ENCODE measurements at places on chromosomes 1 and 21.

DNA sequence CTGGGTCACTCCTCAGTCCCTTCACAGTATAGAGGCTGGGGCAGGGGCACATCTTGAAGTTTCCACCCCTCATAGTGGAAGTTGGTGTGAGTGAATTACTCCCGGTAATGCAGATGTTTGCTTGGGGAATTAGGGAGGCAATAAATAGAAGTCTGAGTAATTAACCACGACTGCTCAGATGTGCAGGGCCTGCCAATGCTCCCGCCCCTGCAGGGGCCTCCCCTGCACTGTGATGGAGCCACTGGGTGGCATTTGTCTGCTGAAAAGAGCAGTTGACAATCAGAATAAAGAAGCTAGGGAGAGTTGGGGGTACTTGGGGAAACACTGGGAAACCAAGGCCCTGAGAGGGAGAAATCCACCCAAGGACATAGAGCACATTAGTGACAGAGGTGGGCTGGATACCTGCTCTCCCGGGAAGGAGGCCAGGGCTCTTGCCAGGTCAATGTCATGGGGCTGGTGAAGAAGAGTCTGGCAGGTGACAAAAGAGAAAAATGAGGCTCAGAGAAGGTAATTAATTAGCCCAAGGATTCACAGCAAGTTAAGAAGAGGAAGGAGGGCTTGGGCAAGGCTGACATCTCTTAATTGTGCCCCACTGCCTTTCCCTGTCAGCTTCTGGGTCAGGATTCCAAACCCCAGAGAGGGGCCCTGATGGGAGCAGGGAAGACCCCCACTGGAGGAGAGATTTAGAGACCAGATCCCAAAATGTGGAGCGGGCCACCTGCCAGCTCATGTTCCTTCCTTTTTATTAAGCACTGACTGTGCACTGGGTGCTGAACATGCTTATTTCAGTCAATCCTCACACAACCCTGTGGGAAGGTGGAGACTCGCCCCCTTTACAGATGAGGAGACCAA lies 436.2 kb downstream of the MATN1 start:
- DNase-seq: no peak

DNA sequence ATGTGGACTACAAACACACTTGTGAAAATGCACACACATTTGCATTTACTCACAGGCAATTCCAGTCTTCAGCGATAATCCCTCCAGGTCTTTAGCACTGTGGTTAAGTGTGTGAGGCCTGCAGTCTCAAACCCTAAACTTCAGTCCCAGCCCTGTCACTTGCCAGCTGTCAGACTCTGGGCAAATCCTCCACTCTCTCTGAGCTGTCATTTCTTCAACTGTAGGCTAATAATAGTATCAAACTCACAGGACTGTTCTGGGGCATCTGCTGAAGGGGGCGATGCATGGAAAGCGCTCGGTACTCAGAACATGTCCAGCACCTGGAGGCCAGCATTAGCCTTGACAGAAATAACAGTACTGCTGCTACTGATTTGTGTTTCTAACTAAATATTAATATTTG lies 48.2 kb downstream of the NEK2 start:
- DNase-seq: no peak

DNA sequence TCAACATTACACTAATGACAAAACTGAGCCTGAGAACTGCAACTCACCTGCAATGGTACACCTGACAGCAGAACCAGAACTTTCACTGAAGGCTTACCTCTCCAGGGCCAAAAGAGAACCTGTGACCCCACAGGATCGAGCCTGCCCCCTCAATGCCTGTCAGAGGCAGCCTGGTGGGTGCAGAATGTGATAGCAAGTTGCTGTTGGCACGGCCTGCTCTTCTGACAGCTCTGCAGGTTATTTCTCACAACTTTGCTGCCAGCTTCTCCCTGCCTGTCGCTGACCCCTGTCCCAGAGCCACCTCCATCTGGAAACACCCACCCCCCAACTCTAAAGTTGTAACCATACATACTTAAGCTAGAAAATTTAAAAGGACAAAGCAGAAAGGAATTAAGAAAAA lies 35.2 kb downstream of the HIVEP3 start:
- no peak for DNase-seq

DNA sequence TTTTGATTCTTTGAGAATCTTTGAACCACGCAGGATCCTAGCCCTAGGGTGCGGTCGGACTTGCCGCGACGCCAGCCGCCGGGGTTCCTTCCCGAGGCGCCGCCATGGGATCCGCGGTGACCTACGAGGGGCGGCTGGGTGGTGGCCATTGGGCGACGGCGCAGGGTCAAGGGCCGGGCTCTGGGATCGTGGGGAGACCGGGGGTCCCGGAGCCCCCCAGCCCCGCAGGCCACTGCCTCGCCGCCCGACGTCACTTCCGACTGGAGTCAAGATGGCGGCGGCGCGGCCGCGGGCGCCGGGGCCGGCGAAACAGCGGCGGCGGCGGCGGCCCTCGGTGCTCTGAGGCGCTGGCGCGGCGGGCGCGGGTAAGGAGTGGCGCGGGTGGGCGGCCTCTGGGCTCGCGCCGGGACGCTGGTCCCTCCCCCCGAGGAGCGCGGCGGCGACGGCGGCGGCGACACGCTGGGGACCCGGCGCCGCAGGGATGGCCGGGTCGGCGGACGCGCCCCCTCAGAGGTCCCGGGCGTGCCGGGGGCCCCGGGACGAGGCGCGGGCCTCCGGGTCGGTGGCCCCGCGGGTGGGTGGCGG lies at the start of gene PRDM2:
PRDM2 (plus strand) TSS at position 253 of the 585 bp plus-strand sequence. CDS start 15,418 bp downstream, outside the sequence.
- peak; percentile 63 for DNase-seq

DNA sequence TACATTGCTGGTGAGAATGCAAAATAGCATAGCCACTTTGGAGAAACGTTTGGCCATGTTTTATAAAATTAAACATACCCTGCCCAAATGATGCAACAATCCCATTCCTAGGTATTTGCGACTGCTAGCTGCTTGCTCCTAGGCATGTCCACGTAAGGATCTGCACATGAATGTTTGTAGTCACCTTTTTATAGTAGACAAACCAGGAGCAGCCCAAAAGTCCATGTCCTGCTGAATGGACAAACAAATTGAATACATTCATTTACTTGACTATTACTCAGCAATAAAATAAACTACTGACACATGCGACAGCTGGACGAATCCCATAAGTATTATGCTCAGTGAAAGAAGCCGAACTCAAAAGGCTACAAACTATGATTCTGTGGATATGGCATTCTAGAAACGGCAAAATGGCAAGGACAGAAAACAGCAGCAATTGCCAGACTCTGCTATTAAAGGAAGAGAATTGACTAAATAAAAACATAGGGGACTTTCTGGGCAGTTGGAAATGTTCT lies 161.9 kb upstream of the GALNT2 start:
- DNase-seq: no peak

- no peak for DNase-seq
Observed at GRCh38 chr1:171207377-171207776, 22.3 kb downstream of the FMO2 start.

GRCh38 chr1:149884433-149885338 lies 14.7 kb upstream of the BOLA1 start:
- no peak for DNase-seq

DNA sequence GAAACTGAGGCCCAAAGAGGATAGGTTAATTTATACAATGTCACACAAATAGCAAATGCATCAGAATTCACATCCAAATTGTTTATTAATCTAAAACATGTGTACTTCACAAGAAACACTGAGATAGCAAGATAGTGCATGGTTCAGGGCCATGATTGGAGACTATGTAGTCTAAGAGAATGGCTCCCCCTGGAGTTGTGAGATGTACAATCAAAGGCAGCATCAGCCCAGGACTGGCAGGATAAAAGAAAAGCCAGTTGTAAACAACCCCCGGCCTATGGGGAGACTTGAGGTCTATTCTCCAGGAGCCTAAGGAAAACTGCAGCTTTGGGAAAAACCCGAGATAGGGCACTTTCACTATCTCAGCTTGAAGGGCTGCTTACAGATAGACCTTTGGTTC lies 511.0 kb downstream of the OMA1 start:
- no peak for DNase-seq

GRCh38 chr1:8214501-8215173 lies 103.3 kb upstream of the SLC45A1 start:
- DNase-seq: no peak

DNA sequence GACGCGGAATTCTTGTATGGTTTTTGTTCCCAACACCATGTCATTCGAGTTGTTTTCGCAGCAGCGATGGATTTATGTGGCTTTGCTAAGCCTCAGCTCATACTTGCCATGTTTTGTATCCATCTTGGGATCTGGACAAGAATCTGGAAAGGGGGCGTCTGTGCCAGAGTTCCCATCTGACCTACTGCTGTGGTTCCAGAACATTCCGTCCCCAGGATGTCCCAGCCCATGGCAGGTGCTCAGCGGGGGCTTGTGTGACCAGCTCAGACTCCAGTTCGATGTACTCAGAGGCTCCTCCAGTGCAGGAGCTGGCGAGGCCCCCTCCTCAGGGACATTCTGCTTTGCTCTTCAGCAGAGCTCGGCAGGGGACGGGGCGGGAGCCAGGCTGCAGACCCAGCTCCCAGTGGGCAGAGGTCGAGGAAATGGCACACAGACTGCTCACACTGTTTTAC lies 24.0 kb upstream of the ADARB1 start:
- no peak for DNase-seq

- DNase-seq: no peak
Observed at GRCh38 chr1:10519016-10519417, 44.3 kb downstream of the PEX14 start.

DNA sequence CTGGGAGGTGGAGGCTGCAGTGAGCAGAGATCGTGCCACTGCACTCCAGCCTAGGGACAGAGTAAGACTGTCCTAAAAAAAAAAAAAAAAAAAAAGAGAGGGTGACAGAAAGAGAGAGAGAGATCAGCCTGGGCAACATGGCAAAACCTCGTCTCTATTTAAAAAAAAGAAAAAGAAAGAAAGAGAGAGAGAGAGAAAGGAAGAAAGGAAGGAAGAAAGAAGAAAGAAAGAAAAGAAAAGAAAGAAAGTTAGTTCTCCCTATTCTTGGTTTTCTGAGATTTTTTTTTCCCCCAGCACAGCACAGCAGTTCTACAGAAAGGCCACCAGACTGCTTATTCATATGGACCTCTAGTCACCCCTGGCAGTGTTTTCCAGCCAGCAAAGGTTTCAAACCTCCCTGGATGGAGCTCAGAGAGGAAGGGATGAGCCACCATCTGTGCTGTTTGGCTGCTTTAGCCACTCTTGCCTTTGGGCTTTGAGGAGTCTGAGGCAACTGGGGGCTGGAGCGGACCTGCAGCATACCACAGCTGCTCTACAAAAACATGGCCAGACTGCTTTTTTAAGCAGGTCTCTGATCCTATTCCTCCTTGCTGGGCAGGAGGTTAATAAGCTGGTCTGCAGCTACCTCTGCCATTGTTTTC lies 10.6 kb downstream of the S100A6 start:
- no peak for DNase-seq

DNA sequence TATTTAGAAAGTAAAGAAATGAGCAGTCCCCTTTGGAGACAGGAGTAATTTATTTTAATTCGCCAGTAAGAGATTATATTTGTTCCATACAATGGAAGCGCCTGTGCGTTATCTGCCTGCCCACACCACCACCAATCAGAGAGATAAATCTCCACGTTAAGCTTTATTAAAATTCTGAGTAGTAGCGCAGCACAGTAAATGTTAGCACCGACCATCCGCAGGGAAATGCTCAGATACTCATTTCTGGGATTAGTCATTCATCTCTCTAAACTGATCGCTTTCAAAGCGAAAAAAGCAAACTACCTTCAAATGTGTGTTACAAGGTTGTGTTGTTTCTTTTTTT lies 1.2 kb downstream of the ETS2 start:
- no peak for DNase-seq

- DNase-seq: no peak
Observed at GRCh38 chr1:24252185-24252780, 65.2 kb upstream of the IFNLR1 start.

GRCh38 chr1:55143684-55144083 lies 71.5 kb downstream of the USP24 start:
- DNase-seq: no peak

- DNase-seq: no peak
Observed at GRCh38 chr1:226369110-226369509, 38.8 kb downstream of the PARP1 start.

GRCh38 chr1:229640455-229640854 lies 14.4 kb downstream of the URB2 start:
- no peak for DNase-seq

DNA sequence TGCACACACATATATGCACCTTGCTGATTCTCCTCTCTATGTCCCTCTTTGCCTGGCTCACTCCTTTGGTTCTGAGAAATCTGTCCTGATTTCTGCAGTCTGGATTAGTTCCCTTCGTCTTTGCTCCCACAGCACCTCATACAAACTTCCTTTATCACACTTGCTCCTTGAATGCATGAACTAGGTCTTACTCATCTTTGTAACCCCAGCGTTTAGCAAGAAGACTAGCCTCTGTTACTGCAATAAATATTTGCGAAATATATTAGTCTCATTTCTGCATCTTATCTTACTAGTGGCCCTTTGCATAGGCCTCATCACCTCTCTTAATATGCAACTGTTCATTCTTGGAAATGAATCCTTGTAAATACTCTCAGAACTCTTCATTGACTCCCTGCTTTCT lies 11.4 kb downstream of the SMYD2 start:
- no peak for DNase-seq

GRCh38 chr1:30953685-30954084 lies 45.1 kb upstream of the SDC3 start:
- DNase-seq: no peak

- DNase-seq: no peak
Observed at GRCh38 chr1:19312782-19313635, 883 bp downstream of the SLC66A1 start.

GRCh38 chr1:89175601-89176256 lies at the start of gene GBP7:
Gene GBP7 (minus strand): TSS chr1:89176003. CDS start chr1:89171935, 4,068 bp downstream.
- no peak for DNase-seq

GRCh38 chr21:17512253-17513213 lies at the start of gene CXADR:
Gene CXADR (plus strand): TSS chr21:17513043. CDS start chr21:17513130, 87 bp downstream.
- peak; percentile 85 for DNase-seq

- DNase-seq: no peak
Observed at GRCh38 chr1:166189126-166189525, 22.3 kb upstream of the FAM78B start.

GRCh38 chr1:226643611-226644540 lies 95.2 kb downstream of the ITPKB start:
- DNase-seq: no peak
